ENCODE measurements at places on chromosomes 3 and 15.

DNA sequence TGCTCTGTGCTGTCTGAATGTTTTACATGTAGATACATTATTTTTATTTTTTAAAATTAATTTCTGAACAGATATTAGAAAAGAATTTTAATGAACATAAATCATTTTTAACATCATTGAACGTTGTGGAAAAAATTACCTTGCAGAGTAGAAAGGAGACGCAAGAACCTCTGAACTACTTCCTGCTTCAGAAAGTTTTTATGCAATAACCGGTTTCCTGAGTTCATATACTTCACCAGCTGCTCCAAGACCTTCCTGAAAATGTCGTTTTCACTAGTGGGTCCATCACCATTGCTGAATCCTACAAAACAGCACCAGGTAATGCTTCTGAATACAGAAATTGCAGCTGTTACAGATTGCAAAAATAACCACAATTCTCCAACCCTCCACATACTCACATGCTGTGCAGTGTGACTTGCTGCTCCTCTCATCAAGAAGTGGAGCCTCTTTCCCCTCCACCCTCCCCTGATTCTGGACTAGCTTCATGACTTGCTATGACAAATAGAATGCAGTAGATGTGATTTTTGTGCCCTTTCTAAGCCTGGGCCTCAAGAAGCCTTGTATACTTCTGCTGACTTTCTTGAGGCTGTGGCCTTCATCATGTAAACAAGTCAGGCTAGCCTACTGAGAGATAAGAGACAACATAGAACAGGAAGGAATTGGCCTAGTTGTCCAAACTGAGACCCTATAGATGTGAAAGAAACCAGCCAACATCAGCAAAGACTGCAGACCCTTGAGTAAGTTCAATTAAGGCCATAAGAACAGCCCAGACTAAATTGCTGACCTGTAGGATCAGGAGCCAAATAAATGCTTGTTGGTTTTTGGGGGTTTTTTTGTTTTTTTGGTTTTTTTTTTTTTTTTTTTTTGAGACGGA, 80.4 kb downstream of the TRANK1 start:
- DNase-seq: no peak

DNA sequence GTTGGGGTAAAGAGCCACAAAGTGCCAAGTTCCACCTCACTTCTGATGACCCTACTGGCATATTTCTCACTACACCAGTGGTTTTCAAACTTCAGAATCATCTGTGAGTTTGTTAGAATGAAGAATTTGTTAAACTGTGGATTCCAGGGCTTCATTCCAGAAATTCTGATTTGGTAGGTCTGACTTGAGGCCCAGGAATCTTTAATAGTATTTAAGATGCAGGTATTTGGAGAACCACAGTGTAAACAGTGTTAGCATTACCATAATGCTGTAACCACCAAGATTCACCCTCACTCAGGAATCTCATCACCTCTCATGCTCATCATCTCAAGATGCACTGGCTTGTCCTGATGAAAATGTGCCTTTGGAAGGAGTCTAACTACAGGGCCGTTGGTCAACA, 6.0 kb downstream of the KCNMB3 start:
- no peak for DNase-seq

GRCh38 chr3:108041253-108041652, 49.6 kb downstream of the CD47 start:
- DNase-seq: no peak

DNA sequence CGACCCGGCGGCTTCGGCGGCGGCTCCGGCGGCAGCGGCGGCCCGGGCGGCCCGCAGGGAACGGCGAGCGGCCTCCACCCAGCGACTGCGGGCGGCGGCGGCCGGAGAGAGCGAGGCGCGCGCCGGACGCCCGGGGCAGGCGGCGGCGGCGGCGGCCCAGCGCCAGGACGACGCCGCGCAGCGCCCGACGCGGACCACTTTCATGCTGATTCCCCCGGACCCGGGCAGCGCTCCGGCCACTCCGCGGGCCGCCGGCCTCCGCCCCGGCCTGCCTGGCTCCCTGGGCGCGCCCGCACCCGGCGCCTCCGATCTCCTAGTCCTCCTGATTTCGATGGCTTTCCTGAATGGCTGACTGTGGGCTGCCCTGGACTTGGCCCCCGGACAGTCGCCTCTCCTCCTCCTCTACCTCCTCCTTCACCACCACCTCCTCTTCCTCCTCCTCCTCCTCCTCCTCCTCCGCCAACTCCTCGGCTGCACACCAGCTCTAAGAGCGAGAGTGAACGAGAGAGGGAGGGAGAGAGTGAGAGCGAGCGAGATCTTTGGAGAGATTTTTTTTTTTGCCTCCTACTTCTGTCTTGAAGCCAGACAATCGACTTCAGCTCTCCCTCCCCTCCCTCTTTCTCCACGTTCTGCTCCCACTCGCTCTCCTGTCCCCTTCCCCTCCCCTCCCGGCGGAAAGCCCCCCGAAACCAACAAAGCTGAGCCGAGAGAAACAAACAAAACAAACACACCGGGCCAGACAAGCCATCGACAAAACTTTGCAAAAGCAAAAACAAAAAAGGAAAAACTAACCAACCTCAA, 844 bp downstream of the NR2F2 start:
- DNase-seq: no peak

GRCh38 chr3:126369490-126369889, 12.3 kb upstream of the KLF15 start:
- DNase-seq: no peak

Measured in stimulated activated CD8-positive, alpha-beta memory T cell treated with anti-CD3 and anti-CD28 coated beads, Interleukin-7, amount 100 ng/mL, for 1 hour (primary cell).